ENCODE measurements at places on chromosomes 12 and 14. TPM values are rescaled to one million over a fixed set of nuclear protein-coding genes. Genes with fewer than 3 reads are reported as not detected.

Gene CCDC197
- not detected for total RNA-seq

Gene C14orf132
- 8.9 TPM for total RNA-seq

Gene NDRG2
- 162 TPM for total RNA-seq

Gene DPPA3
- total RNA-seq = not detected

Gene ANKRD13A
- total RNA-seq = 52.2 TPM

Gene TMEM179
- 1.0 TPM for total RNA-seq

Gene FGF23
- total RNA-seq = under 0.01 TPM

Gene ANKS1B
- total RNA-seq = 10.4 TPM

Gene C12orf60
- 2.1 TPM for total RNA-seq

Gene RASSF9
- 2.6 TPM for total RNA-seq

Gene RTN1
- 2.6 TPM for total RNA-seq

Gene LRRC10
- 0.52 TPM for total RNA-seq

Gene ANKRD9
- 9.4 TPM for total RNA-seq

Gene RASSF8
- total RNA-seq = 29.7 TPM

Gene SPIC
- total RNA-seq = not detected
